Renal cortex interstitium (tissue), 15 donors: ENCODE measurements at places on chromosomes 13 and 19. TPM values are rescaled to one million over a fixed set of nuclear protein-coding genes. Genes with fewer than 3 reads are reported as not detected.

- peak; percentile 49 for DNase-seq
Measured at GRCh38 chr13:93345770-93346169, 119.2 kb downstream of the GPC6 start.

RNF225 gene
- polyA plus RNA-seq: not detected

GRCh38 chr13:30125422-30126073, 181.8 kb downstream of the KATNAL1 start:
- no peak for DNase-seq

- no peak for DNase-seq
Measured at GRCh38 chr19:48354332-48354992, 9.3 kb downstream of the TMEM143 start.

CLIP3 gene
- polyA plus RNA-seq: 54.0 TPM

GRCh38 chr13:83914368-83914767, 32.1 kb upstream of the SLITRK1 start:
- DNase-seq: no peak

FGF9 gene
- 15.4 TPM for polyA plus RNA-seq

- DNase-seq: no peak
Measured at GRCh38 chr13:63304497-63304896, 1888.8 kb upstream of the PCDH20 start.

DNA sequence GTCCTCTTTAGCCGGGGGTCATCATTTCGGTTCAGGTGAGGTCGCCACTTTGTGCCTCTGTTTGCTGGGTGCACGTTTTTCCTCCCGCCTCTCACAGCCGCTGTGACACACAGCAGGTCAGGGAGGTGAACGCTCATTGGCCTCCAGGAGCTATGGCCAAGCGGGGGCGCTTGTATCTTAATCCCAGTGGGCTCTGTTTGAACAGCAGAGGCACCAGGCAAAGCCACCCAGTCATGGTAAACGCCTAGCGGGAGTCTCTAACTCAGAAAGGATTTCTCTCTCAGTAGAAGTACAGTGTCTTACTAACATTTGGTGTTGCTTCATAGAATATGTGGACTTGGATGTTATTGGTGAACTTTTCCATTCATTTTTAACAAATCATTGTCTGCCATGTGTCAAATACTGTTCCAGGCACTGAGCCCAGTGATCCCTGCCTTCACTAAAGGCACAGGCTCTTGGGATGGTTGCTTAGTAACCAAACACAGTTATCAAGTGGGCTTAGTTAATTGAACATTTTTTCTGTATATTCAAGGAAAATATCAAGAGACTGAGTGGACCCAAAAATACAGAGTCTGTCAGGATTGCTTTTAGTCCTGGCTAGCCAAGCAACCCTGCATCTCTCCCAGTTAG, 186.7 kb downstream of the STK24 start:
- DNase-seq: no peak

DNA sequence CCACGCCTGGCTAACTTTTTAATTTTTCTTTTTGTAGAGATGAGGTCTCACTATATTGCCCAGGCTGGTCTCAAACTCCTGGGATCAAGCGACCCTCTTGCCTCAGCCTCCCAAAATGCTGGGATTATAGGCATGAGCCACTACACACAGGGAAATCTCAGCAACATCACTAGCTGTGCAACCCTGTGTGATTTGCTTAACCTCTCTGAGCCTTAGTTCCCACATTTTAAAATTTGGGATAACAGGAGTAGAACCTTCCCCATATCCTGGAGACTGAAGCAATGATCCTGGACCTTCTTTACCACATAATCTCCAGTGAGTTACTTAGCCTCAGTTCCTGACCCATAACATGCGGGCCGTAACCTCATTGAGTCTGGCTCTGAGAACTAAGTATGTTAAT, 139.1 kb downstream of the IER2 start:
- no peak for DNase-seq
